ENCODE measurements at places on chromosomes 6 and 20.

GRCh38 chr6:56051202-56051598 lies 175.8 kb upstream of the BMP5 start:
- no peak for DNase-seq

DNA sequence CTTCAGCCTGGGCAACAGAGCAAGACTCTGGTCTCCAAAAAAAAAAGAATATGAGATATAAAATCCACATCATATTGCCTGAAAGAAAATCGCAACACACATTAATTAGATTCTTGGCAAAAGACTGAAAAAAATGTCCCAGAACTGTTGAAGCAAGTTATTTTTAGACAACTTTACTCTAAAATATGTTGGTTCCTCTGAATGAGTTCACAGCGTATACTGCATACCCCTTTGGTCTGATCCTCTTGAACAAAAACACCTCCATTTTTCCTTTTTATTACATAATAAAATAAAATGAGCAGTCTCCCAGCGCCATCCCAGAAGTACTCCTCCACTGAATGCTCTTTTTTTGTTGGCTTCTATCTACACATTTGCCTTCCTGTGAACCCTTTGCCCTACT lies 126.0 kb upstream of the TMEM170B start:
- no peak for DNase-seq

DNA sequence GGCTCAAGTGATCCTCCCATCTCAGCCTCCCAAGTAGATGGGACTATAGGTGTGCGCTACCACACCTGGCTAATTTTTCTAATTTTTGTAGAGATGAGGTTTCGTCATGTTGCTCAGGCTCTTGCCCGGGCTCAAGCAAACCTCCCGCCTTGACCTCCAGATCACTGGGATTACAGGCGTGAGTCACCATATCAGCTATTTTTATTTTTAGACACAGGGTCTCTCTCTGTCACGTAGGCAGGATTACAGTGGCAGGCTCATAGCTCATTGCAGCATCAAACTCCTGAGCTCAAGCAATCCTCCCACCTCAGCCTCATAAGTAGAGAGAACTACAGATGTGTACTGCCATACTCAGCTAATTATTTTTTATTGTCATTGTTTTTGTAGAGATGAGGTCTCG lies 41.7 kb downstream of the SLC23A2 start:
- no peak for DNase-seq

- DNase-seq = peak; percentile 18
Measured at GRCh38 chr20:59827138-59828056, 106.0 kb downstream of the SYCP2 start.

GRCh38 chr20:44467289-44467883 lies 8.3 kb upstream of the TTPAL start:
- DNase-seq = no peak

DNA sequence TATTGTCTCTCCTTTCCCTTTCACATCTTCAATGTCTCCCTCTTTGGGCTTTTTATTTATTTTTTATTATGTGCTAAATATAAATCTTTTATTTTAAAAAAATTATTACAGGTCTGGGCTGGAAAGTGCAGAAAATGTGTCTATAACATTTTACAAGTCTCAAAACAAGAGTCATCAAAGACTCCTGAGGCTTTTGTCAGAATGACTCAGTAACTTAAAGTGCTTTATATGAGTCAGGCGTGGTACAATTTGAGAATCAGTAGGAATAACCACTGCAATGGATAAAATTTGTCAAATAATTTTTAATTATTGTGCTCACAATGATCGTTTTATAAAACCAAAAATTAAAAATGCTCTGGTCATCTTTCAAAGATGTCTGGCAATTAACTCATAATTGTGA lies 193.9 kb downstream of the MMUT start:
- no peak for DNase-seq

- DNase-seq = no peak
Measured at GRCh38 chr20:62477669-62478455, 2.1 kb upstream of the GATA5 start.

- DNase-seq = no peak
Measured at GRCh38 chr6:21384216-21384615, 209.3 kb upstream of the SOX4 start.

DNA sequence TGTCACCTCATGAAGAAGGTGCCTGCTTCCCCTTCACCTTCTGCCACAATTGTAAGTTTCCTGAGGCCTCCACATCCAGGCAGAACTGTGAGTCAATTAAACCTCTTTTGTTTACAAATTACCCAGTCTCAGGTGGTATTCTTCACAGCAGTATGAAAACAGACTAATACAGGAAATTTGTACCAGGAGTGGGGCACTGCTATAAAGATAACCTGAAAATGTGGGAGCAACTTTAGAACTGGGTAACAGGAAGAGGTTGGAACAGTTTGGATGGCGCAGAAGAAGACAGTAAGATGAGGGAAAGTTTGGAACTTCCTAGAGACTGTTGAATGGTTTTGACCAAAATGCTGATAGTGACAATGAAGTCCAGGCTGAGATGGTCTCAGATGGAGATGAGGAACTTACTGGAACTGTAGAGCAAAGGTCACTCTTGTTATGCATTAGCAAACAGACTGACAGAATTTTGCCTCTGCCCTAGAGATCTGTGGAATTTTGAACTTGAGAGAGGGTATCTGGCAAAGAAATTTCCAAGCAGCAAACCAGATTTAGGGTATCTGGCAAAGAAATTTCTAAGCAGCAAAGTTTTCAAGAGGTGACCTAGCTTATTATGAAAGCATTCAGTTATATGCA lies 23.5 kb upstream of the COL21A1 start:
- DNase-seq = no peak

- DNase-seq = no peak
Measured at GRCh38 chr6:149209871-149210775, 107.4 kb upstream of the TAB2 start.

GRCh38 chr6:89371849-89372505 lies 19.5 kb upstream of the UBE2J1 start:
- peak; percentile 60 for DNase-seq

GRCh38 chr20:15289337-15289736 lies 951.9 kb upstream of the FLRT3 start:
- no peak for DNase-seq

- no peak for DNase-seq
Measured at GRCh38 chr6:84872996-84873723, 108.8 kb upstream of the TBX18 start.

DNA sequence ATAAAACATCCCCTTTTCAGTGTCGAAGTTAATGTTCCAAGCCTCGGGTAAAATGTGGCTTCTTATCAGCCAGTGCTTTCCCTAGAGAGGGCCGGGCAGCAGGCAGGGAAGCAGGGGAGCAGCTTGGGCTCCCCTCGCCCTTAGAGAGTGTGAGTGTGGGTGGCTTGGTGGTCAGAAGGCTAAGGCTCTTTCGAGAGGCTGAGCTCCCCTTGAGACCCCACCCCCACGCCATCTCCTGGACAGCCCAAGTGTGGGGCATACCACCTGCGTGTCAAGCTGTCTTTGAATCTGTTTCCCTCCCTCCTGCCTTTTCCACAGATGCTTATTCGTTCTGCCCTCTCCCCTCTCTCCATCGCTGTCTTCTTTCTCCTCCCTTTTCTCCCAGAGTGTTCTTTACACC lies 95.1 kb upstream of the FOXP4 start:
- DNase-seq = peak; percentile 57

DNA sequence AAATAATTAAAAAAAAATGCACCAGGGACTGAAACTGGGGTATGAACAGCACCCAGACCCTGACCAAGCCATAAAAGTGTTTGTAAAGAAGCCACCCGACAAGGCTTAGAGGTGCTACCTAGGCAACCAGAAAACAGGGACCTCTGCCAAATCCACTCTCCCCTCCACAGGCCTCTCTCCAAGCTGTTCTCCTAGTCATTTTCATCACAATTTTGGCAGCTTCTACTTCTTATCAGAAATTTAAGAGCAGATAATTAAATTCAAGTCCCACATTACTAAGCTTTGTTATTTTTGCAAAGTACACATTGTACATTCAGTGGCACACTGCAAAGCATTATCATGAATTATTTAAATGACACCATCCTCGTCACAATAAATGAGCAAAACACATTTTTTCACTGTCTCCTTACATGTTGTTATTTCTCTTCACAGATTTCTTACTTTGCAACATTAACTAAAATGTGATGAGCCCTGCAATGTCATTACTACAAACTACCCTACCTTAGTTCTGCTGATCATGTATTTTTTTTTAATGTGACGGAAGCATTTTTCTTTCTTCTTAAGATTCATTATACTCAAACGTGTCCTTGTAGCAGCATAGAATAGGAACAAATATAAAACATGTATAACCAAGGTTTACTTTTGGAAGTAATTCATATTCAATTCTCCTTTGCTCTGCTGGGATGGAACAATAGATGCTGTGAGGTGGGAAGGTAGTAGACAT lies 38.1 kb downstream of the ECT2L start:
- no peak for DNase-seq

DNA sequence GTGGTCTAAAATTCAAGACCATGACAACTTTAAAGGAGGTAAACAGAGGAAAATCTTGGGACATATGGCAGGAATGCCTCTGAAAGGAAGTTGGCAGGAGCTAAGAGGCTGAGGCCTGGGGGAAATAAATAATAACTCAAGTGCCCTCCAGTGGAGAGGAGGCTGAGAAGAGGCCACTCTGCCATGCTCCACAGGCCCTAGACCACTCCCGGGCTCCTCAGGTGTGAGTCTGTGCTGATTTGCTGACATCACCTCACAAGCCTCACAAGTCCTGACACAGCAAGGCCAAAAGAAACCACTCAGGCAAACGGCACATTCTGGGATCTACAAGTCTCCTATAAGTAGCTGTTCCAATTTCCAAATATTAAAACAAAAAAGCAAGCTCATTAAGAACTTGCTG lies 91.0 kb upstream of the RIPOR2 start:
- DNase-seq = no peak

DNA sequence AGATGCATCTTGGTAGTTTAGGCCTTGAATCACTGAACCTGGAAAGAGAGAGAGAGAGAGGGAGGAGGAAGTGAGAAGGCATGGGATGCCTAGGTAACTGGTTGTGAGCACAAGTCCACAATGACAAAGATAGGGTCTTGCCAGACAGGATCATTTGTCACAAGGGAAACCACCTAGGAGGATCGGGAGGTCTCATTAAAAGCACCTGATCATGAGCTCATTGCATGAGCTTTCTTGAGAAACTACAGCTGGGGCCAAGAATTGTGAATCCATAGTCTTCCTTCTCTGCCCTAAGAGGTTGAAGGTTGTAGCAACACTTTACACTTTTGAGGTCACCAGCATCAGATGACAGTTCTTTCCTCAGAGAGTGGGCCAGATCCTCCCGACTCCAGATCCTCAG lies 195.7 kb downstream of the CD83 start:
- peak; percentile 30 for DNase-seq

DNA sequence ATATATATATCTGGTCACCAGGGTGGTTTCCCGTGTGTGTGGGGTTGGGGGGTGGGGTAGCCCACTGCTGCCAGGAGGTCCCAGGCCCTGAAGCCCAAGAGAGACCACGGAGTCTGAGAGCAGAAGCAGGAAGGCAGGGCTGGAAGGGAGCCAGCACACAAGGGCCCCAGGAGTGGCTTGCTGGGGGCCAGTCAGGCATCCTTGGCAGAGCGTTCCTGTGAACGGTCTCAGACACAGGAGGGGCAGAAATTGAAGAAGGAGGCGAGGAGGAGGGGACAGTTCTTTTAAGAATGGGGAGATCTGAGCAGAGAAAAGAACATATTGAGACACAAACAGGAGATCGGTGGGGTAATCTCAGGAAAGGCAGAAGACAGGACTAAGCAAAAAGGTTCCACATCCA lies 1.9 kb upstream of the EBF4 start:
- no peak for DNase-seq

GRCh38 chr6:52144196-52145076 lies 41.7 kb upstream of the IL17A start:
- DNase-seq = no peak

GRCh38 chr6:108497883-108498282 lies 62.8 kb upstream of the FOXO3 start:
- DNase-seq = peak; percentile 20

GRCh38 chr6:75431379-75431778 lies 62.2 kb downstream of the FILIP1 start:
- no peak for DNase-seq

- DNase-seq = no peak
Measured at GRCh38 chr6:132643547-132643946, 15.4 kb downstream of the TAAR1 start.

GRCh38 chr6:122770835-122771601 lies 8.5 kb upstream of the FABP7 start:
- DNase-seq = no peak

DNA sequence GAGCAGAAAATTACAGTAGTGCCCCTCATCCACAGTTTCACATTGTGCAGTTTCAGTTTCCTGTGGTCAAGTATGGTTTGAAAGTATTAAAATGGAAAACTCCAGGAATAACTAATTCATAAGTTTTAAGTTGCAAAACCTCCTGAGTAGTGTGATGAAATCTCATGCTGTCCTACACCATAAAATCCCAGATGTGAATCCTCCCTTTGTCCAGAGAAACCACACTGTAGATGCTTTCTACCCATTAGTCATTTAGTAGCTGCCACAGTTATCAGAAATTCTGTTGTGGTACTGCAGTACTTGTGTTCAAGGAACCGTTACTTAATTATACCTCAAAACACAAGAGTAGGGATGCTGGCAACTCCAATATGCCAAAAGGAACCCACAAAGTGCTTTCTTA lies 74.7 kb downstream of the PTCHD4 start:
- no peak for DNase-seq

DNA sequence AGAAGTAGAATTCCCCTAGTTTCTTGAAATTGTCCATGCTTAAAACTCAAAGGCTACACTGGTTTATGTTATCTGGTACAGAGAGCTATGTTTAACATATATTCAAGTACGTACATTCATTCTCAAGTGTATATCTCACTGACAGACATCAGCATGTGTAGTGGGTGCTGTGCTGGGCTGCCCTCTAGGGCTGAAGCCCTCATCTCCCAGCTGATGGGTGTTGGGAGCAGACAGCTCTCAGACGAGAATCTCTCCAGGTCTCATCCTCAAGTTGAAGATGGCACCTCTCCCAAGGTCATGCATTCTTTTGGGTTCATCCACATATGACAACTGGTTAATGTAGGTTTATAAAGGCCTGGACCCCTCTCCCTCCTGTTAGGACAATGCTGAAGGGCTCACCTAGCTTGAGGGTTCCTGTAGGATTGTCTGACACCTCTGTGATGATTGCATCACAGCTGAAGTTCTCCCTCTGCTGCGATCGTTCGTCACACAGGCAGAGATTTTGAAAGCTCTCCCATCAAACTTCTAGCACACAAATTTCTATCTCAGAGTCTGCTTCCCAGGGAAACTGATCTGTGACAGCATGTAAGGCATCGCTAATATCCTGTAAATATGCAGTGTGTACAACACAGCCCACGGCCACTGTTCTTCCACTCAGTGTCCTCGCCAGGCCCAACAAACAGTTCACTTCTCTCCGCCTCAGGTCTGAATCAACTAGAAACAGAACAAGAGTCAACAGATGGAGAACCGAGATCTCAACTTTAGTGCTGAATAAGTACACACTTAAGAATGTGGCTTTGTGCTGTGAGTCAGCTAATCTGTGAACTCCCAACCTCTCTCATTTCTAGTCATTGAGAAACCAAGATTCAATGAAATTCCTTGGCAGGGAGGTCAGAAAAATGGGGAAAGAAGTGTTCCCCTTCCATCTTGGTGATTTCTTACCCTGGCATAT lies 43.2 kb downstream of the PREP start:
- peak; percentile 18 for DNase-seq

Data from GM13976 (cell line).